NCI-H69 (cell line): ENCODE measurements at places on chromosomes 1 and 21.

DNA sequence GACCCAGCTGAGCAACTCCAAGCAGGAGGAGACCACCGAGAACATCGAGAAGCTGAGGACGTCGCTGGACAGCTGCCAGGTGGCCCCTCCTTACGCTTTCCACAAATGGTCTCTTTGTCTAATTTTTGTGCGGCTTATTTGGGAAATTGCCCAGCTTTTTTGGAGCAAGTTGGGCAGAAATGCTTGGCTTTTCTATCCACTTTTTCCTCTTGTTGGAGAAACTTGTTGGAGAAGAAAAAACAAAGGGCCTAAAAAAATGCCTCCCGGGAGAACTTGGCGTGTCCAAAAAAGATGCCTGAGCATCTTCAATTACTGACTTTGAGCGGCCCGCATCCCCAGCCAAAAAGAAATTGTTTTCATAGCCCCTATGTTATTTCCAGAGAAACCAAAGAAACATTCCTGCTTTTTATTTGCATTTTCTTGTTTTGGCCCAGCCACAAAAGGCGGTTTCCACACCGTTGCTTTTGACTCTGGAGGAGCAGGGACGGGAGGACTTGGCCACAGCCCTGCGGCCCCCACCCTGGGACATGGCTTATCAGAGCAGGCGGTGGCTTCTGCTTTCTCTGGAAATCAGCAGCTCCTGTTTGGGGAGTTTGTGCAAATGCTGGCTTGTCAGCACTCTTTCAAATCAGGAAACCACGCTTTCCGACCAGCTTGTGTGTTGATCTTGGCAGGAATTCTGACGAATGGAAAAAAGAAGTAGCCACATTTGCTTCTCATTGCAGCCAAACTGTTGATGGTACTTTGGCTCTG, 81.2 kb upstream of the EFHD2 start:
- DNase-seq, result no peak

- no peak for DNase-seq
Observed at GRCh38 chr1:78619803-78620579, at the start of gene IFI44L. Gene IFI44L (plus strand): TSS chr1:78620448. CDS start chr1:78627916, 7,468 bp downstream.

GRCh38 chr1:110713221-110713620, 38.5 kb upstream of the KCNA3 start:
- no peak for DNase-seq

DNA sequence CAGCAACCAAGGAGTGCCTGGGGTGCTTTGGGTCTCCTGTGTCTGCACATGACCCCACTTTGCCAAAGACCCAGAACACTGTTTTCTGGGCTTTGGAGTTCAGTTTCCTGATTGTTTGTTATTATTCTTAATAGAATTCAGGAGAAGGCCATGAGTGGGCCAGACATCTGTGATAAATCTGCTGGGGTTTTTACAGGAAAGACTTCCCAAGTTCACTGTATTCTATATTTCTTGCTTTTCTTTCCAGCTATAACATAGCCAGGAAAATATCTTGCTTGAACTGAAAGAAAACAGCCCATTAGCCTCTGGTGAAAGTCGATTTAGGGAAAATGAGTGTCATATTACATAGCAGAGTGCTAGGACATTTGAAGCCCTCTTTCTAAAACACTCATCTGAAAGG, 345.1 kb upstream of the USP24 start:
- no peak for DNase-seq

DNA sequence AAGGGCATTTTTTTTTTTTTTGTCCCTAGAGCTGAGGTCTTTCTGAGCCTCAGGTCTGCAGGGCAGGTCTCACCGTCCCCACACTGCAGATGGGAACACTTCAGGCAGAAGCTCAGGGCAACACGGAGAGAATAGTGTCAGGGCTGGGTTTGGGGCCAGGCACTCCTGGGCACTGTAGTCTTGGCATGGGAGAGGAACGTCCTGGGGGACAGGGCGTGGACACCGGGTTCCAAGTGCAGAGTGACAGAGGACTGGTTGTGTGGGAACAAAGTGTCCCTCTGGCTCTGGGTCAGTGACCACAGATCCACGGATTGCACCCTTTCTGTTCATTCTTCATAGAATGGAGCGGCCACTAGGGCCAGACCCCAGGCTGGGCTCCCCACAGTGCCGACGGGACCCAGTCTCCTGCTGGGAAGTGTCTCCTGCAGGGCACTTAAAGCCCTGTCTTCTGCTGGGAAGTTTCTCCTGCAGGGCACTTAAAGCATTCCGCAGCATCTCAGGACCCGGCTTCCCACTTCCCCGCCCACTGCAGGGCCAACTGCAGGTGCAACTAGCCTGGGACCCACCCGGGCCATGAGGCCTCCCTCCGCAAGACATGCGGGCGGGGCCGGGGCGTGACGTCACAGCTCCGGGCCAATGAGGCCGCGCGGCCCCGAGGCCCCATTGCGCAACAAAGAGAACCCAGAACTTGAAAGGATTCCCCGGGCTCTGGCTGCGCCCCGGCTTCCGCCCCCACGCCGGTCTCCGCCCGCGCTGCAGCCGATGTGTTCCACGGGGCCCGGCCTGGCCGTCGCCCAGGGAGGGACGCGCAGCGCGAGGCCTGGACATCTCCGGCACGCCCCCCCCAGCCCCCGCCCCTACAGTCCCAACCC, 1.2 kb downstream of the GPR153 start:
- DNase-seq, result peak; percentile 50

GRCh38 chr1:117826540-117827078, 102.8 kb downstream of the GDAP2 start:
- no peak for DNase-seq

DNA sequence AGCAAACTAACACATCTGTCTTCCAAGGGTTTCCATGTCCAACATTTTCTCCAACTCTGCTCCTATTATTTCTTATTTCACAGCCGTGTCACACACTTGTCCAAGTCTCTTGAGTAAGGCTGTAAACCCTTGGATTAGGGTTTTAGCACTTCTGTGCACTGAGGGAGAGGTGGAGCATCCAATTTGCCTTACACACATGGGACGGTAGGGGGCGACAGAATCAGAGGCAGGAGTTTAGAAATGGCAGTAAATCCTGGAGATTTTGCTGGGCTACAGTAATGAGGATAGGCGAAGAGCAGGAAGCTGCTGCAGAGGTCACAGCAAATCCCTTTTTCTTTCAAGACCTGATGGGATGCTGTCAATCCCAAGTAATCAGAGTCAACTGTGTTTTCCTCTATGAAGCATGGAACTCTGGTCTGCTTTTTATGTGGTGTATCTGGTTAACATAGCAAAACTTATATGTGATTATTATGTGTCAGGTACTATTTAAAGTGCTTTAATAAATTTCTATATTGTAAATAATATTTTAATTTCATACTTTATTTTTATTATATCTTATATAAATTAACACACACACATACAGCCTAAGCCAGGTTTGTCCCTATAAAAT, 15.4 kb upstream of the LCE5A start:
- no peak for DNase-seq

- no peak for DNase-seq
Observed at GRCh38 chr21:45834821-45835293, 146.7 kb upstream of the COL6A1 start.

GRCh38 chr1:50701706-50702317, 258.3 kb downstream of the FAF1 start:
- peak; percentile 68 for DNase-seq

DNA sequence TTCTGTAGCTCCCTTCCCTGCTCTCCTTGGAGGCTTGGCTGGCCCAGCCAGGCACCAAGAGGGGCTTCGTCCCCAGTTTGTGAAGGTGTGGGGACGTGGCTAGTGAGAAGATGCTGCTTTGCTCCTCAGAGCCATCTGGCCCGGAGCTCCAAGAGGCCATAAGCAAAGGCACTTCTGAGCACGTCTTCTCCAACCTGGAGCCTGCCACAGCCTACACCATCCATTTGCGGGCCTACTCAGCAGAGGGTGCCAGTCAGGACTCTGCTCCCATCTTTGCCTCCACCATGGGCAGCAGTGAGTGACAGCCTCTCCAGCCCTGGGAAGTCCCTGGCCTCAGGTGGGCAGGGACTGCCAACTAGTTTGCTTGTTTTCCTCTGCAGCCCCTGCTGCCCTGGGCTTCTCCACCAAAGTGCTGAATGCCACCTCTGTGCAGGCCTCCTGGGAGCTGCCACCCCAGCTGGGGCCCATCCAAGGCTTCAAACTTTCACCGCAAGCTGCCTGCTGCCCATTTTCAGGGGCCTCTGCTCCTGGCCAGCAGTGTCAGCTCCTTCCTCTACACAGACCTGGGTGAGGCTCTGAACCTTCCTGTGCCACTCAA, 25.9 kb downstream of the SLC27A3 start:
- DNase-seq, result no peak

DNA sequence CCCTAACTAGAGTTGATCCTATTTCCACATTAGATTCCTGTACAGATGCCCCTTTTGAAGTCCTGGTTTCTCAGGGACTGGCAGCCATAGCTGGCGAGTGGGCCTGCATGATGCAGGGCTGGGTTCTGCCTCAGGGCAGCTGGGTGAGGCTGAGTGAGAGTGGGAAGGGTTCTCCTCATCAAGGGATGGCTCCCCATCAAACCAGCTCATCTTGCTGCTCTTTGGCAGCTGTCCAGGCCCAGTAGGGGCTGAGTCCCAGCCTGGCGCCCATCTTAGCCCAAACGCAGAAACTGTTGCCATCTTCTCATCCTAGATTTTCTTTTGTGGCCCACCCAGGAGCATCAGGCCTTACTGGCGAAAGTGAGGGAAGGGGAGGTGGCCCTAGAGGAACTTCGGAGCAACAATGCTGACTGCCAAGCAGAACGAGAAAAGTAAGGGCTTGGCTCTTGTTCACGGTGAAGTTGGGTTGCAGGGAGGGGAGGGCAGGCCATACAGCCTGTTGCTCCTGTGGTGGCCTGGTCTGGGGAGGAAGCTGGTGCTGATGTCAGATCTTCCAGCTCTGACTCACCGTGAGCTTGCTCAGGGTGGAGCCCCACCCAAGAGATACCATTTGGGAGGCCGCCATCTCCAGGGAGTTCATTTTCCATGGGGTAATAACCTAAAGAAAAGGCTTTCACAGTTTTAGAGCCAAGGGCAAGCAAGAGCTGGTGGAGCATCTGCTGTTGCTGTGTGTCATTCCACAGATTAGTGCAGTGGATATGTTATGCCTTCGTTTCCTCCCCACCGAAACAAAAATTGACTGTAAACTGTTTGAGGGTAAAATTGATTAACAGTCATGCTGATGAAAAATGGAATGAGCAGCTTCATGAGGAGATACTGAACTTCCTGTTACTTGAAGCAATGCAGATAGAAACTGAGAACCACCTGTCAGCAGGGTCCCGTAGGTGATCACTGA, 34.7 kb downstream of the TUFT1 start:
- no peak for DNase-seq

DNA sequence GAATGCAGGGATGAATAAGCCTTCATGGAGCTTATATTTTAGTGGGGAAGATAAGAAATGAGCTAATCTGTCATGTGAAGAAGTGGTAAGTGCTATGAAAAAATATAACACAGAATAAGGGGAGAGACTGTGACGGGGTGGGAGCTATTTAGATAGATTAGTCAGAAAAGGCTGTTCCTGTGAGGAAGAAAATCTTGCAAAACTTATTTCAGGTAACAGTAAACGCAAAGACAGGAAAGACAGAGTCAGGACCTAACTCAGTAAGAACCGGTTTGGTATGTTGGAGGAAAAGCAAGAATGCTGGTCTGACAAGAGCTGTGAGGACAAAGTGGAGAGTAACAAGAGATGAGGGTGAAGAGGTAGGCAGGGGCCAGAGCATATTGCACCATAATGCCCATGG, 22.0 kb downstream of the GNAI3 start:
- no peak for DNase-seq

DNA sequence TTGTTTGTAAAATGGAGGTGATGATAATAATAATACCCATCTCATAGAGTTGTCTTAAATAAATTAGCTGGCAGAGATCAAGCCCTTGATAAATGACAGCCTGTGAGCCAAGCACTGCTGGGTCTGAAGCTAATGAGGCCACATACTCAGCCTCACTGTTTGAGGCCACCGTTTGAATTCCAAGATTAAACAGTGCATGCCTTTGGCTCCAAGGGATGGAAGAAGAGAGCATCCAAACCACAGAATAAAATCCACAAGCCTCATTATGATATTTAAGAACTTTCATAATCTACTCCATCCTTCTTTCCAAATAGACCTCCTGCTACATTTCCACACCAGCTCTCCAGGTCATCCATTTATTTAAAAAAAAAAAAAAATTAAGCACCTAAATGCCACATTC, 29.0 kb downstream of the TGFBR3 start:
- DNase-seq, result no peak

- no peak for DNase-seq
Observed at GRCh38 chr1:35575416-35575958, 2.4 kb downstream of the TFAP2E start.

DNA sequence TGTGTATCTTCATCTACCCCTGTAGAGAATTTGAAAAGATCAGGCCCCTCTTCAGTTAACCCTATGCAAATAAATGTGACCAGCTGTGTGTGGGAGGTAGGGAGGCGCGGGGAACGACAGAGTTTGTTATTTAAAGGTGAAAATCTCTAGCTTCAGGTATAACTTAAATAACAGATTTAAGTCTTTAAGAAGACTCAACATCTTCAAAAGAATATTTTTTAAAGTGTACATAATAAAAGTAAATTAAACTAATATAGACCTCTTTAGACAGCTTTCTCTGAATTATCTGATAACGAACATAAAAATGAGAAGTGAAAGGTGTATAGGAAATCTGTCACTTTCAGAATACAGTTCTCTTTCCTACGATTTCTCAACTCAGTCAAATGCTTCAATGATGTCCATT, 16.0 kb downstream of the ANGPTL3 start:
- DNase-seq, result no peak

GRCh38 chr1:18537386-18538306, 56.9 kb downstream of the KLHDC7A start:
- DNase-seq, result no peak

DNA sequence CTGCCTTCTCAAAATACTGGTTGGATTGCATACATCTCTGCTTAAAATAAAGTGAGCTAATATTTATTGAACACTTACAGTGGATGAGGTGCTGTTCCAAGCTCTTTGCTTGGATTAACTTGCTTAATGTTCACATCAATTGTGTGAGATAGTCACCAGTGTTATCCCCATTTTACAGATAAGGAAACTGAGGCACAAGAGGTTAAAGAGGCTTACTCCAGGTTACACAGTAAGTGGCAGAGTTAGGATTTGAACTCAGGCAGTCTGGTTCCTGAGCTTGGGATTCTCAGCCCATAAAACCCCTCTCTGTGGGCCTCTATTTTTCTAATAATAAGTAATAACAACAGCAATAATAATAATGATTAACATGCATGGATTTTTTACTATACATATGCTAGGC, 13.6 kb upstream of the FAAH start:
- DNase-seq, result no peak

DNA sequence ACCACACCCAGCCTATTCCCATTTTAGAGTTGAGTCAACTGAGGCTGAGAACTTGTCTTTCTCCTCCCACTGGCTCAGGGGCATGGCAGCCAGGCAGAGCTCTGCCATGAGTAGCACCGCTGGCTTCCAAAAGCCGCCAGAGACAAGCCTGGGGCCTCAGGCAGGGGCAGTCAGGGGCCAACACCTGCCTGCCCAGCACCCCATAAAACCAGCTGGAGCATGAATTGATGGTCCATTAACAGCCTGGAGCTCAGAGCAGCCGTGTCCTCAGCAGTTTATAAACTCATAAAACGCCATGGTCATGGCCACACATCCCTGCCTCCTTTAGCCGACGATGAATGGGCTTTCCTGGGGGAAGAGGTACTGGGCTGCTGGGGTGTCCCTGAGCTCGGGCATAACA, 50.6 kb upstream of the PAX7 start:
- DNase-seq, result peak; percentile 76

GRCh38 chr1:27406362-27406680, 13.9 kb downstream of the GPR3 start:
- no peak for DNase-seq
